ENCODE measurements at places on chromosomes 16 and 17.

- DNase-seq = no peak
These were observed 186.5 kb downstream of the KATNIP start for GRCh38 chr16:27736431-27736830.

DNA sequence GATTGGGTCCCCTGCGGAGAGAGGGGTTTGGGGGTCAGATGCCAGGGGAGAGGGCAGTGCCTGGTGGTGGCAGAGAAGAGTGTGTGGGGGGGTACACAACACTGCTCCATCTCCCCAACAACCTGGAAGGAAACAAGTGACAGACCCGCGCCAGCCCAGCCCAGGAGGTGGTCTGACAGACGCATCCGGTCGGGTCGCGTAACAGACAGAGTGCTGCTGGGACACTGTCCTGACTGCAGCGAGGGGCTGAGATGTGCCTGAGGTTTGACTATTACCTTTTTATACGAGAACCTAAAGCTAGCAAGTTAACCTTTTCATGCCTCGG is 16.2 kb downstream of the UNC13D start:
- DNase-seq = no peak

DNA sequence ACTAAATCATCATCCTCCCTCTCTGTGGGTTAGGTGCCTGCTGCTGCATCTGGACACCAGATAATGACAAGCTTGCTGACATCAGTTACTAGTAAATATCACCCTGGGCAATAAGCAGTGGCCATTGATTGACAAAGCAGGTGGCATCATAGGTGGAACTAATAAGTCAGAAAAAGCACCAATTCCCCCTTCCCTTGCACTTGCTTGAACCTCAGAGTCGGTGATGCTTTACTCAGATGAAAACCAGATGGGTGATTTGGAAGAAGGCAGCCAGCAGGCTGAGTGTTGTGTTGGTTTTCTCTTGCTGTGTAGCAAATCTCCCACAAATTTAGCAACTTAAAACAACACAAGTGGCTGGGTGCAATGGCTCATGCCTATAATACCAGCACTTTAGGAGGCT is 146.9 kb upstream of the NOL11 start:
- DNase-seq = no peak

- DNase-seq = no peak
These were observed 17.4 kb downstream of the IRF8 start for GRCh38 chr16:85916141-85916890.

GRCh38 chr17:65143889-65144604 is 6.9 kb downstream of the RGS9 start:
- no peak for DNase-seq

GRCh38 chr16:2500918-2501750 is 12.6 kb upstream of the ATP6V0C start:
- peak; percentile 76 for DNase-seq

- DNase-seq = no peak
These were observed 220.1 kb upstream of the SOX9 start for GRCh38 chr17:71900621-71901229.

DNA sequence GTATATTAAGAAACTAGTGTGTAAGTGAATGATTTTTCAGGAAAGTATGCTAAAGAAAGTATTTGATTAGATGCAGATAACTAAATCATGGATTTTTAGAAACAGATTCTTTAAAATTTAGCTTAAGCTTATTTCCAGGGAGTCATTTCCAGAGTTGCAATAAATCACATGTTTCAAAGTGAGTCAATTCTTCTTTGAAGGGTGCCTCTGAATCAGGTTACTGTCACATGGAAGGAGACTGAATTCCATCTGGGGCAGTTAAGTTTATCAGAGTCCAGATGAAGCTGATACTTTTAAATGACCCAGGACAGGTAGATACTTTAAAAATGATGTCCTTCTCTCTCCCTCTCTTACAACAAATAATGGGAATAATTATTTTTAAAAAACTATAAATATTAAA is 5.0 kb downstream of the MFSD11 start:
- no peak for DNase-seq

- DNase-seq = no peak
These were observed 6.3 kb upstream of the ERCC4 start for GRCh38 chr16:13913374-13914292.

GRCh38 chr17:33266116-33266515 is 27.0 kb downstream of the ASIC2 start:
- no peak for DNase-seq

DNA sequence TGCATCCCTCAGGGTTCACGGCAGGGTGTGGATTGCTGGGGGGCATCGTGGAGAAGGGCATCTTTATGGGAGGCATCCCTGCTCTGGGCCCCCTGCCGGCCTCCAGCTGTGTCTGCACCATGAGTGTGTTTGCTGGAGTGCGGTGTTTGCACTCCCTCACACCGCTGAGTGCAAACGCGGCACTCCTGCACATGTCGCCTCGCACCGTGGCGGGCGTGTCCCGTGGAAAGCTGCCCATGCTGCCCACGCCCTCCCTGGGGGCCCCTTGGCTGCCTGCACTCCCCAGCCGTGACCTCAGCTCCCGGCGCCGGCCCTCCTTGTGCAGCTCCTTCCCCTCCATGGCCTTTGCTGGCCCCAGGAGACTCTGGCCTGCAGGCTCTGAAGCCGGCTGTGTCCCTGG is 74.6 kb upstream of the ZNF750 start:
- no peak for DNase-seq

- no peak for DNase-seq
These were observed 214.1 kb upstream of the GOT2 start for GRCh38 chr16:58948244-58948643.

DNA sequence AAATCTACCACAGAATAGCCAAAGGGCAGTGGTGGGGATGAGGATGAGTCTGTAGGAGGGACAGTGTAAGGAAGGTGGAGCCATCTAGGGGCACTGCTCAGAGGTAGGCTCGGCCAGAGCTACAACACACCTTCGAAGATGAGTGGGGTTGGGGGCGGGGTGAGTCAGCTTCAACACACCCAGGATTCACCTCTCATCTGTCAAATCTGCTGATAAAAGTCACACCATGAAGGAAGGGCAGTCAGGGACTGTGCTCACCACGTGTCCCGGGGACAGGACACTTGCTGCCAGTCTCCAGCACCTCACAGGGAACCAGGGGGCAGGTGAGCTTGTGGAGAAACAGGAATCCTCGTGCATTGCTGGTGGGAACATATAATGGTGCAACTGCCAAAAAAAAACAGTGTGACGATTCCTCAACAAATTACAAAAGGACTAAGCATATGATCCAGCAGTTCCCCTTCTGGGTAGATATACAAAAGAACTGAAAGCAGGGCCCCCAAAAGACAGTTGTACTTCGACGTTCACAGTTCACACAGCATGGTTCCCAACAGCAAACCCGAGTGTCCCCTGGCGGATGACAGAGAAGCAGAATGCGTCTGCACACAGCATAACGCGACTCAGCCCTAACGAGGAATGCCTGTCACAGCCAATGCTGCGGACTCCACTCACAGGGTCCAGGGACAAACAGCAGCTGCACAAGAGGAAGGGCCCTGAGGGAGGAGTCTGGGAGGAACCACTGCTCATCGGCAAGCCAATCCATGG is 133.1 kb downstream of the ANKRD11 start:
- DNase-seq = no peak

- no peak for DNase-seq
These were observed 19.9 kb upstream of the MRPS23 start for GRCh38 chr17:57869617-57870282.

DNA sequence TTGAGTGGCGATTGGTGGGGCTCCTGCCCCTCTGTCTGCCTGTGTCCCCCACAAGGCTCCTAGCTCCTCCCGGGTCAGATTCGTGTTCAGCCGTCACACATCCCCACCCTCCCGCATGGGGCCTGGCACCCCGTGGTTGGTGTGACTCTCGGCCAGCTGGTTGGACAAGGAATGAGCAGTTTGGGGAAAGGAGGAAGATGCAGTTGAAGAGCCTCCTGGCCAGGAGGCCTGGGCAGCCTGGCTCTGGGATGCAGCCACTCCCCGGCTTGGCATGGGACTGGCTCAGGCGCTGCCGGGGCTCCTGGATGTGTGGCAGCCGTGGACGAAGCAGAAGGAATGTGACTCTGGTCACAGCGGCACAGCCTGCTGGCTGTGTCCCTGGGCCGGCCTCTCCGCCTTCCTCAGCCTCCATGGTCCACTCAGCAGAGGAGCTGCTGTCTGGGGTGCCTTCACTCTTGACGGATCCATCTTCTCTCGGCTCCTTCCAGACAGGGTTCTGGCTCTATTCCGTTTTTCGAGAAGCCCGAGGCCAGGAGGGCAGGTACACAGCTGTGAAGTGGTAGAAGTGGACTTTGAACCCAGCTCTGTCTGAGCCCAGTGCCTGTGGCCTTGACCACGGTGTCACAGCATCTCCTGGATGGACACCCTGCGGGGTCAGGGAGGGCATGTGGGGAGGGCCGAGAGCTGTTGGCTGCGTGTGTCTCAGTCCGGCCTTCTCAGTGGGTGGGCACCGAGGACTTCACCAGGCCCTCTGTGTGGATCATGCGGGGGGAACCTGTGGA is 2.1 kb downstream of the TRAF7 start:
- no peak for DNase-seq

GRCh38 chr16:65069766-65070165 is 52.1 kb downstream of the CDH11 start:
- DNase-seq = no peak

GRCh38 chr16:10534748-10535147 is 45.6 kb downstream of the EMP2 start:
- no peak for DNase-seq

GRCh38 chr16:73864868-73865267 is 431.7 kb upstream of the PSMD7 start:
- DNase-seq = no peak

DNA sequence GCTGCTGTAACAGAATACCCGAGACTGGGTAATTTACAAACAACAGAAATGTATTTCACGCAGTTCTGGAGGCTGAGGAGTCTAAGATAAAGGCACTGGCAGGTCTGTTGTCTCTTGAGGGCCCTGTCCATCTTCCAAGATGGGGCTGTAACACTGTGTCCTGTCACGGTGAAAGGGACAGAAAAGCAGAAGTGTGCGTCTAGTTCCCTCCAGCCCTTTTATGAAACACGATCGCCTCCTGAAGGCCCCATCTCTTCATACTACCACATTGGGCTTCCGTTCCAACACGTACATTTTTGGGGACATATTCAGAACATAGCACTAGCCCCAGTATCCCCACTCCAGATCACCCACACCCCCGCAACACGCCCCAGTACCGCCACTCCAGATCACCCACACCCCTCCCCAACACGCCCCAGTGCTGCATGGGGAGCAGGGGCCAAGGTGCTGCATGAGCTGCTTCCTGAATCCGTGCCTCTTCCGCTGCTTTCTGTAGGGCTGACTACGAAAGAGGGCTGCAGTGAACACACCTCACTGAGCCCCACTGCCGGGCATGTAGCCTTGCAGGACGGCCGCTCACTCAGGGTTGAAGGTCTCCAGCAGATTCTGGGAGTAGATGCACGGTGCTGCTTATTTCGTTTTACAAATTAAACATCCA is 91.9 kb downstream of the RPTOR start:
- no peak for DNase-seq

DNA sequence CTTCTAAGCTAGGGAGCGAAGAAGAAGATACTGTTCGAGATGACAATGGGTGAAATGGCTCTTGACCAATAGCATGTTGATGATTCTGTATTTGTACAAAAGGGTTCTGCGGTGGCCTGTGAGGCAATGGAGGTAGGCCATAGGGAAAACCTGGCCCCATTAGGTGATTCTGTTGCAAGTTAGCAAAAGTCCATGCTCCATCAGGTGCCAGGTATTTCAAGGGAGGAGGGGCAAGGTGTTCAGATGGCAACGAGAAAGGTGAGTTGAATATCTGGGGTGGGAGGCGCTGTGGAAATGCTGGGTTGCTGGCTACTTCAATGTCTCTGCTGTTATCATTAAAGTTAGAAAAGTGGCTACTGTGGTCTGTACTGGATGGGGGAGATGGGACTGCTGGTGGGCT is 62.8 kb downstream of the CACNG1 start:
- no peak for DNase-seq

DNA sequence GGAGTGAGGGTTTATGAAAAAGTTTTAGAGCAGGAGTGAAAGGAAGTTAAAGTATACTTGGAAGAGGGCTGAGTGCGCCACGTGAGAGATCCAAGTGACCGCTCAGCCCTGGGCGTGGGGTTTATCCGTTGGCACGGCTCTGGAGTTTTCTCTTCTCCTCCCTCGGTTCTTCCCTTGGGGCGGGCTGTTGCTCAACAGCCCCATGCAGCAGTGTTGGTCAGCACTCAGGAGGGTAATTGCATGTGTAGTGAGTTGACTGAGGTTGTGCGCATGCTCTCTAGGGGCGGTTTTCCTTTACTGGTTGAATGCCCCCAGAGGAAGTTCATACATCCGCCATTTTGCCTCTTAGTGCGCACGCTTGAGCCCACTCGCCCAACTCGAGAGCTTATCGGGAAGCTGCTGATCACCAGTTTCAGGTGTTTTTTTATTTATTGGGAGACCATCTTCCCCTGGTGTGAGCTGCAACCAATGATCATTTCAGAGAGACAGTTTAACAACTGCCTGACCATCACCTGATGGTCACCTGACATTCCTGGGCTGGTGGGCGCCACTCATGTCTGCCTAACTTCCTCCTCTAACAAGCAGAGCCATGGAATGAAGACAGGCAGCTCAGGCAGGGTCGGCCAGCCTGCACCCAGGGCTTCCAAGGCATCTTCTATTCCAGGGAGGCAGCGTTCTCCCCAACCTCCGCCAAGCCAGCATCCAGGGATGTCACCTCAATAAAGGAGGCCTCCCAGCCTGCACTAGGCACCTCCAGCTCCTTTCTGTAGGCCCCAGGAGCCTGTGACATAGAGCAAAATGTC is 41.3 kb upstream of the DNAH17 start:
- no peak for DNase-seq

GRCh38 chr17:36494674-36495073 is 8.2 kb downstream of the ZNHIT3 start:
- DNase-seq = no peak

GRCh38 chr16:83113317-83113716 is 486.5 kb downstream of the CDH13 start:
- DNase-seq = no peak

DNA sequence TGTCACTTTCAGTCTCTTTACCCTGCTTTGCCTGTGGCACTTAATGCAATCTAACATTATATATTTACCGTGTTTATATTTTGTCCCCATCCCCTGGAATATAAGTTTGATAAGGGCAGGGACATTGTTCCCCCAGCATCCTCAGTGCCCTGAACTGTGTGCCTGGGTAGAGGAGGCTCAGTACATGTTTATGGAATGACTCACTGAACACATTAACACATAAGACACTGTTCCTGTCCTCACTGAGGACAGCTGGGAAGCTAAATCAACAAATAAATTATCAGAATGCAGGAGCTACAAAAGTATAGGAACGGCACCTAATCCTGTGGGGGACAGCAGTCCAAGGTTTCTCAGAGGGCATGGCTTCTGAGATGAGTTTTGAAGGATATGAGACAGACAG is 27.8 kb downstream of the GRIN2A start:
- DNase-seq = no peak

- no peak for DNase-seq
These were observed 61.9 kb downstream of the GSG1L start for GRCh38 chr16:28001642-28002041.

DNA sequence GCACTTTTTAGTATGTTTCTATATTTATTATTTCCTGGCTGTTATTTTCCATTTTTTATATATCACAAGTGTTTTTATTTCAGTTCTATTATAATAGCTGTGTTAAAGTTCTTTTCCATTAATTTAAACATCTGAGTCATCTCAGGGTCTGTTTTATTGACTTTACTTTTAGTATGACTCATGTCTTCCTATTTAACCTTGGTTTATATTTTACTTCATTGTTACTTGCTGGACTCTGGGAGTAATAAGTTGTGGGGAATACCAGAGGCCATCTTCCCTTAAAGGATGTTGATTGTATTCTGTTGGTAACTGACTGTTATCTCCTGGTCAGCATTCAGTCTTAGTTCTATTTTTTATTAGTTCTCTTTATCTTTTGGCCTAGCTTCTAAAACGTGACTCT is 1508.2 kb downstream of the CDH11 start:
- DNase-seq = no peak
